NCI-H1105 (cell line): ENCODE measurements at places on chromosomes 12 and 14.

DNA sequence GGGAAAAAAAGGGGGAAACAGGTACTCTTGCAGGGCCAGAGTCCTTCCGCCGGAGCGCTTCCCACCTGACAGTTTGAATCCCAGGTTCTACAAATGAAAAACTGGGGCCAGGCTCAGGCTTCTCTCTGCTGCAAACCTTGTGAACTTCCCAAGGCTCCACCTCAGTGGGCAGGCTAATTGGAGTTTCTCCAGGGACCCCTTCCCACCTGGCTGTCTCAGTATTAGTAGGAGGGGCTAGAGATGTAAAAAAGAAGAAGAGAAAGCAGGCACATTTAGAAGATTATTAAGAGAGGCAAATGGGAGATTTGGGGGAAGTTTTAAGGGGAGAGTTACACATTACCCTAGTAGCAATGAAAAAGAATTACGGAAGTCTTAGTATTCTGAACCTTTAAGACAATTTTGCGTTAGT, 20.0 kb upstream of the CLEC2D start:
- DNase-seq, result no peak

DNA sequence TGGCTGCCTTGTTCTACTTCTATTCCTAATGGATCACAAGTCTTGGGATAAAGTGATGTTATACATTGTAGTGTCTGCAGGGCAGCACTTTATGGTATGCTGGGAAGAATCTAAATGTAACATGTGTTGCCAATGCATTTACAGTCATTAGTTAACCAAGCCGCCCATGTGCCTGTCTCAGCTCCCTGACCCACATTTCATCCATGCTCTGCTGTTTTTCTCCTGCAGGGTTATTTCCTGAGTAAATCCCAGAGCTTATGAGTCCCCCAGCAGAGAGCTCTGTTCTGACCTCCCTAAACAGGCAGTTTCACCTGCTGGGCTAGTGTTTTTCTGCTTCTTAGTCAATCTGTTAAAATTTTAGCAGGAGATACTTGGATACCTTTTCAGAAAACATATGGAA, 4.4 kb upstream of the TMTC2 start:
- DNase-seq, result no peak

- no peak for DNase-seq
Observed at GRCh38 chr14:70931008-70931407, 23.7 kb downstream of the PCNX1 start.

DNA sequence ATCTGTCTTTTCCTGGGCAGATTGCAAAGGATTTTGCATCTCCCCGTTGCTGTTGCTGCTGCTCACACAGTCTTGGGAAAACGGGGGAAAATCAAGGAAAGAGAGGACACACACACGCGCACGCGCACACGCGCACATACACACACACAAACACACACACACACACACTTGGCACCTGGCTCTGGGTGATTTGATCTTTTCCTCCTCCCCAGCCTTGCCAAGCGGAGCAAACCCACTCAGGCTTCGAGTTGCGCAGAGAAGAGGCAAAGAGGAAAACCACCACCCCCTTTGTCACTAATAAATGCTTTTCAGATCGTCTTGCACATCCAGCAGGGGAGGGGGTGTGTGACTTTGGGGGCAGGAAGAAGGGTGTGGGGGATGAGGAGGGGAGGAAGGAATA, 965 bp upstream of the NOS1 start:
- no peak for DNase-seq

DNA sequence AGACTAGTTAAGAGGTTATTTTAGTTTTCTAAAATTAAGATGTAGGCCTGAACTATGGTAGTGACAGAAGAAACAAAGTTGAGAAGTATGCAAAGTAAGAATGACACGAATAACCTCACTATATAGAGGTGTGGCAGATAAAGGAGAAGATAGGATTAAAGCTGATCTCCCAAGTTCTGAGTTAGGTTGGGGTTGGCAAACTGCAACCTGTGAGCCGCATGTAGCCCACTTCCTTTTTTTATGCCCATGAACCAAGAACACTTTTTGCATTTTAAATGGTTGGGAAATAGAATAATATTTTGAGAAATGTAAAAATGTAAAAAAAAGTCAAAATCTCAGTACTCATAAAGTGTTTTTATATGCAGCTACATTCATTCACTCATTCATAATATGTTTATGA, 34.3 kb downstream of the KTN1 start:
- no peak for DNase-seq
